Suppressor macrophage (primary cell): ENCODE measurements at places on chromosomes 11 and 22.

DNA sequence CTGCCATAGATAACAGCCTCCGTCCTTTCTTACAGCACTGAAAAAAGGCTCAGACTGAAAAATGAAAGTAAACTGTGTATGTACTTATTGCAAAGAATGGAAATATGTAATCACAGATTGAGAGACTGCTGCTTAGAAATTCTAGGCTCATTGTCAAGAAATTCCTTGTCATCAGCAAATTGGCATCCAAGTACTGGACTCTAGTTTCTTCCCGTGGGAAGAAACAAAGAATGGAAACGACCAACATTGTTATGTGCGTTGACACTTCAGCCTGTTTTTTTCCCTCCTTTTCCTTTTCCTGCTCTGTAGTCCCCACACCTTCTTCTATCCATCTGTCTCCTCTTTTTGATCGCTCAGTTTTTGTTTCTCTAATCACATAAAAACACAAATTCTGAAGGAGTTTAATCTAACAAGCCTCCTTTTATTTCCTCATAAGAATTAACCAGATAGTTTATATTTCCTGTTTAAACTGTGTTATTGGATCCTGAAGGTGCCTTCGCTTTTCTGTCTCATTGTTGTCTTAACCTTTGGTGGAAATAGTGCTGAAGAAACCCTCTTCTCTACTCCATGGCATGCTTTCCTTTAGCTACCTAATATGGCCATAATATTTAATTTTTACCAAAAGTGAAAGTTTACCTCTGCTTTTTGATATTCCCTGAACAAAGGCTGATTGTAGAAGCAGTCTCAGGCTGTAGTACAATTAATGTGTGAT lies 20.0 kb upstream of the CASP12 start:
- no peak for DNase-seq

DNA sequence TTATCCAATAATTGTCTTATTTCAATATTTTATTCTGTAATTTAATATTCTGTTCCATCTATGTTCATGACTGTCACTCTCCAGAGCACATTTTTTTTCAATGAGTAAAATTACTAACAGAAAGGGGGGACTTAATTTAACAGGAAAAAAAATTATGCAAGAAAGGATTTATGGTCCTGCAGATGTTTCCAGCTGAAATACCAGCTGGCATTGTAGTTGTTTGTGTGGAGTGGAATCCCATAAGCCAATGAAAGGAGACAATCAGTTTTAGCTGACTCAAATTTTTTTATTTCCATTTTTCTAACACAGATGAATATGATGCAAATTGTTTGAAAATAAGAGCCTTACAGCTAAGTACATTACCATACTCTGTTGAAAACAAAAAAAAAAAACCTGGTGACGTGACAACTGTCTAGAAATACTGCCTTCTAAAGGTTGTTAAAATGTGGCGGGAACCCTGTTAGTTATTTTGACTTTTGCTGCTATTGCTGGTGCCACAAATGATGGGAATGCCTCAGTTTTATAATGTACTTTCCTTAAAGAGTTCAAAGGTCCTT lies 389.1 kb downstream of the ETS1 start:
- DNase-seq, result no peak

- no peak for DNase-seq
These were observed 41.8 kb upstream of the PRODH start for GRCh38 chr22:18977824-18978425.

GRCh38 chr22:36336246-36337182 lies 51.3 kb downstream of the MYH9 start:
- DNase-seq, result no peak

- no peak for DNase-seq
These were observed 16.7 kb downstream of the PHLDA2 start for GRCh38 chr11:2912498-2912897.

DNA sequence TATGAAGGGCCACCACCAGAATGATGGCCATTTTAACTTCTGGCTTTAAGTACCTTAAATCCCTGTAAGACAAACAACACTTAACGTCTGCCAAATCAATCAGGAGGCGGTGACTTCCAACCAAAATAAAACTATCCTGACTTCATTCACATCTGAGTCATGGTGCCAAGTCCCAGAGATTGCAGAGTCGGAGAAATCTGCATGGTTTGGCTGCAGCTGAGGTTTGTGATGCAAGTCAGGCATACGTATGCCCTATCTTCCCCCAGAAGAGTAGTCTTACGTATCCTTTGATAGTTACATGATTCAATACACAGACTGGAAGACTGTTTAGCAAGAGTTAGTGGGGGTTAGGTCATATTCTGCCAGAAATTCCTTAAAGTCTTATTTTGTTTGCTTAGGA lies 1.7 kb upstream of the GAB2 start:
- peak; percentile 92 for DNase-seq

GRCh38 chr11:112440518-112440917 lies 179.9 kb upstream of the PLET1 start:
- DNase-seq, result peak; percentile 18

DNA sequence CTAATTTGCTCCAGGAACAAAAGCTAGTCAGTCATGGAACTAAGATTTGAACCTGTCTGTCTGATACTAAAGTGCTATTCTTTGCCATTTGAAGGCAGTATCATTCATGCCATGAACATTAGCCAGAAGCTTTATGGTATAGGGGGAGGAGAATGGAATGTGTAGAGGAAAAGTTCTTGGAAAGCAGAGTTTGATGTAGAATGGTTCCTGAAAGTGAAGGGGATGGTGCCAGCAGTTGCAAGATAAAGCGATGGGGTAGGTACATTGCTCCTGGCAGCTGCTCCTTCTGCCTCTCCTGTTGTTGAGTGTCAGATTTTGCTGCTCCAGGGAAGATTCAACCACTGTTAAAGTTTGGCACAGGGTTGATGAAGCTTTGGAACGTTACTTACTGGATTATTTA lies 53.4 kb downstream of the ARHGAP42 start:
- no peak for DNase-seq

DNA sequence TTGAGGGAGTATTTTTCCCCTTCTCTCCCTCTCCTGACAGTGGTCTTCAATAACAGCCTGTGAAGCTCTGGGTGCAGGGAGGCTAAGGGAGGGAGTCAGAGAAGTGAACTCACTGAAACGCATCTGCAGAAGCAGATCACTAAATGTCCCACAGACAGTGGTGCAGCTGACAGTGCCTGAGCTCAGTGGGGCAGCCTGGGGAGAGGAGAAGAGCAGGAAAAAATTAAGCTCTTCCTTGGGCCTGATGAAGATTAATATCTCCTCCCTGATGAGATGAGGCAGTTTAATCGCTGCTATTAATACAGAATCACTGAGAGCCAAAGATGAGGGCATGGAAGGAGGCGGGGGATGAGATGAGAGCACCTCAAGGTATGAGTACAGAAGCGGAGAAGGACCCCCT lies 180.8 kb downstream of the LARGE1 start:
- DNase-seq, result no peak

DNA sequence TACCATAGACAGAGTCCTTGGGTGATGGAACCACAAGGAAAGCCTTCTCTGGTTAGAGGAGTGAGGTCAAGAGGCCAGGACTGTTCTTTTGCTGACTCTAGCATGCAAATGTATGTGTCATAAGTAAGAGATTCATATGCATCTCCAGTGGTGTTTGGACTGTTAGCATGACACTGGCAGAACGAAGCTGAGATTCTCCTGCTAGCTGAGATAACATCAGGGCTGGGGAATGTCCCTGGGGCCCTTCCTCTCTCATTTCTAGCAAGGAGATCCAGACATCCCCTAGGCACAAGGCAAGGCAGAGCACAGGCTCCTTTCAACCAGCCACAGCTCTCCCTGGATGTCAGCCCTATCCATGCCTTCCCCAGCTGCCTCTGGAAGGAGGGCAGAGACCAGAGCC lies 711.3 kb downstream of the OPCML start:
- DNase-seq, result no peak

GRCh38 chr22:19886605-19887255 lies 32.1 kb upstream of the GNB1L start:
- peak; percentile 77 for DNase-seq

DNA sequence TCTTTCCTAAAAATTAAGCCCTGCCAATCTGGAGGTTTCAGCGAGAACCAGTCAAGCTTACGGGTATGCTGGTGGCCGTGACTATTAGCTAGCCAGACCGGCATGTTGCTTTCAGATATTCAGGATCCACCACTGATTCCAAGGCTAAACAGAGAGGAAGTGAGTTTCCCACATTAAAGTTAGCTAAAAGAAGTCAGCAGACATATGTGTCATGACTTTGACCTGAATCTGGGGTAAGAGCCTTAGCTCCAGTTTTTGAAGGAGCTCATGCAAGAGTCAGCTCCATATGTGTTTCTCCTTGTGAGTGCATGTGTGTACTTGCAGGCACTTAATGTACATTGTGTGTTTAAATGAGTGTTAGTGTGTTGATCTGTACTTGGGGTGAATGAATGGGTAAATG lies 1.4 kb downstream of the ZFPL1 start:
- peak; percentile 78 for DNase-seq

- DNase-seq, result peak; percentile 86
These were observed 8.7 kb upstream of the TTC12 start for GRCh38 chr11:113305440-113306336.

DNA sequence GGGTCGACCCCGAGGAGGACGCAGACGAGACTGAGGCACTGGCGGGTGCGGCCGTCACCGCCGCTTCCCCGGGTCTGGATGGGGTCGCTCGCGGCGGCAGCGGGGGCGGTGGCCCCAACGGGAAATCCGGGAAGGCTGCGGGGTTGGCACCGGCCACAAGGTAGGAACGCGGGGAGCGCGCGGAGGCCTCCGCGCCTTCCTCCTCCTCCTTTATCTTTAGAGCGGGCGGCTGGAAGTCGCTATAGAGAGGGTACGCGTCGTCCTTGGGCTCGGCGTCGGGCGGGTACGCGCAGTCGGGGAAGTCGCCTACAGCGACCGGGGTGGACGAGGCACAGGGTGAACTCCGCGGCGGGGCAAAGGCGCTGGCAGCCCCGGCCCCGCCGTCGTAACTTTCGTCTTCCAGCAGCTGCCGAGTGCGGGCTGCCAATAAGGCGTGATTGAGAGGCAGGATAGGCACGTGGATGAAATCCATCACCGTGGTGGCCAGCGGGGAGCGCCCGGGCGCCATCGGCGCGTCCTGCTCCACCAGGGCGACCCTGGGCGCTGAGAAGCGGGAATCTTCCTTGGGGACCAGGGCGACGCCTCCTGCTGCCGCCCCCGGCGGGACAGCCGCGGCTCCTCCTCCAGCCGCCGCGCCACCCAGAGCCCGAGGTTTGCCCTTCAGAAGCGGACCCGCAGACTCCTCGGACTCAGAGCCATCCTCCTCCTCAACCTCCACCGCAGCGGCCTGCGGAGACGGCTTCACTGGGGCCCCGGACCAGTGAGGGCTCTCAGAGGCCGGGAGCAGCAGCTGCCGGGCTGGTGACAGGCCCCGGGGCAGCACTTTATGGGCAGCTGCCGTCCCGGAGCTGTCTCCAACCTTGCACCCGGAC lies 1.7 kb downstream of the PGR start:
- no peak for DNase-seq

GRCh38 chr11:11816511-11817314 lies 25.1 kb upstream of the USP47 start:
- DNase-seq, result no peak

DNA sequence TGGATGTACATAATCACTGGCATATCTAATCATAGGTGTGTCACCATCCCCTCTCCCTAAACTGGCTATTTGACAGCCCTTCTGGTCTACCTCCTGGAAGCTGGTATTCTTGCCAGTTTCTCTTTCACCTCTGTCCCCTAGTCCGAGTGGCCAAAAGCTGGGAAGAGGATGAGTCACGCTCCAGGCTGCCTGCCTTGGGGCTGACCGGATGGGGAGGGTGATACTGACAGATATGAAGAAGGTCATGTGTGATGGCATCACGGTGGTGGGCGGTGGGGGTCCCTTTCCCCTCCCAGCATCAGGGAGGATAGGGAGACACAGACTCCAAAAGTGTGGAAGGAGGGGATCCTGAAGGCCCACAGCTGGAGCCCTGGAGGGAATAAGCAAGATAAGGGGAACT lies 4.8 kb downstream of the OAF start:
- no peak for DNase-seq

DNA sequence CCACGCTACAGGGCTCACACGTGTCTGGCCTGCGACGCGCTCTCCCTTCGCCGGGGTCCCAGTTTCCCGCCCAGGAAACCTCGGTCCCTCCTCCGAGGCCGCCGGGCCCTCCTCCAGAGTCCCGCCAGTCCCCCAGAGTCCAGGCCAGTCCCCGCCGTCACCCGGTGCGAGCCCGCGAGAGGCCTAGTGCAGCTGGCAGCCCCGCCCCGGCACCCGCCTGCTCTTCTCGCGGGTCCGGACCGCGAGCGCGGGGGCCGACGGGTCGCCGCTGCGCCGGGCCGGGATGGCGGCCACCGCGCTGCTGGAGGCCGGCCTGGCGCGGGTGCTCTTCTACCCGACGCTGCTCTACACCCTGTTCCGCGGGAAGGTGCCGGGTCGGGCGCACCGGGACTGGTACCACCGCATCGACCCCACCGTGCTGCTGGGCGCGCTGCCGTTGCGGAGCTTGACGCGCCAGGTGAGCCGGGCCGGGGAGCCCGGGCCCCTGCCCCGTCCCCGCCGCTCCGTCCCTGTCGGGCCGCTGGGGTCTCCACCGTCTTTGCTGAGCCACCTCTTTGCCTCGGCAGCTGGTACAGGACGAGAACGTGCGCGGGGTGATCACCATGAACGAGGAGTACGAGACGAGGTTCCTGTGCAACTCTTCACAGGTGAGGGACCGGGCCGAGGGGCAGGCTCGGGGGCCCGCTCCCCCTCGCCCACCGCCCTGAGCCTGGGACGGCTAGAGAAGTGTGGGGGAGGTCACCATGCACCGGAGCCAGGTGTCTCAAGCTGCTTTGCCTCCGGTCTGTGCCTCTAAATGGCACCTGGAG lies at the start of gene PTPMT1:
Gene PTPMT1, plus strand, starts transcription at position 260 of the 809 bp plus-strand sequence. Its CDS starts 24 bp downstream, at position 284.
- DNase-seq, result peak; percentile 86

- DNase-seq, result no peak
These were observed 61.2 kb upstream of the ARHGAP20 start for GRCh38 chr11:110773442-110773841.

- DNase-seq, result no peak
These were observed 103.7 kb downstream of the DSCAML1 start for GRCh38 chr11:117693344-117693743.
